ENCODE measurements at places on chromosomes 13 and 19.

DNA sequence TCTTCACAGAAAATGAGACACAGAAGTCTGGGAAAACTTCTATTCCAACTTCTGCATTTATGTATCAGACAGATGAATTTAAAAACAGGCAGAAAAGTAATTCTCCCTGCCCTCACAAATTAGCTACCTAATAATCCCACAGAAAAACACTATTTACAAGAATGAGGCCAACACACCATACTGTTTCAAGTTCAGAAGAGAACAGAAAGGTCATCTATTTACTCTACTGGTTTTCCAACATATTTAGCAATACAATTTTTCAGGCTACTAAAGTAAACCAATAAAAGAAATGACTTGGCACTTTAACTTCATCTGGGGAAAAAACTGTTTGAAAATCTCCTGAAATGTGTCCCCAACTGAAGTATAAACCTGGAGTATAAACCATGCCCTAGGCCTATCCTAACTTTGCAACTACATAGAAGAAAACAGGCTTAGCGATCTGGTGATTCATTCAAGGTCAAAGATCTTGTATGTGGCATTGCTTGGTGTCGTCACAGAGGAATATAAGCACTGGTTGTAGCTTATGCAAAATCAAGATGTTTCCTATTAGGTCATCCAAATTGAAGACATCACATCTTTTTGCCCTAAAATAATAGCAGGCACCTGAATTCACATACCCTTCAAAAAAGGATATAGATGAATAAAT is 20.1 kb upstream of the EBPL start:
- DNase-seq: no peak

DNA sequence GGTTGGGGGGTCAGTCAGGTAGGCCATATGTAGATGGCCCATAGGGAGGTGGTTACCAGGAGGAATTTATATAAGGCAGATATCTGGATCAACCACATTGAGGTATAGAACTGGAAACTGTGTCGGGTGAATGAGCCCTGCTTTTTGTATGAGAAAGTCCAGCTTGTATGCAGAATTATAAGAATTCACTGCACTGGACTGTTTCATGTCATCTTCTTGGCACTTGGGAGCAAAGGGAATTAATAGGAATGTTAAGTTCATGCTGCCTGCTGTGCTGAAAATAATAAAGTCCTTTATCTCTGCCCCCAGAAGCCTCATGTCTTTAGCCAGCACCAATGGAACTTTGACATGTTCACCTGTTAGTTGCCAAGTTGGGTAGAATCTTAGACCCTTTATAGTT is 12.3 kb downstream of the BORA start:
- no peak for DNase-seq

DNA sequence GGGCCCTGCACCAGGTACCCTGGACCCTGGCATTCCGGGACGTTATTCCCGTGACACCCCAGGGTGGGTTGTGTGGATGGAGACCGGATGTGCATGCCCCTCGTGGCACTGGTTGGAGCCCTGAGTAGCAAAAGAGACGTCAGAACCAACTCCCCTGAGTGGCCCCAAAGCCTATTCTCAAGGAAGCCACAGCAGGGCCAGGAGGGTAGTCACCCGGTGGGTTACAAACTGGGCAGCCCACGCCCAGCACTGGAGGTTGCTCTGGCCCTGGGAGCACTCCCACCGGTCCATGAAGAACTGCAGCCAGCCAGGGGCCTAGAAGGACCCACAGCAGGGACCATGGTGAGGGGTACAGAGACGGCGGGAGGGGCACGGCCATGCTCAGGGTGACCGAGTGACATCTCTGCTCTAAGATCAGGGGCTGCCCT is 7.5 kb downstream of the KLF16 start:
- no peak for DNase-seq

- peak; percentile 42 for DNase-seq
Observed at GRCh38 chr19:35592226-35592625, 6.3 kb downstream of the PMIS2 start.

GRCh38 chr19:39328046-39328705 is 7.5 kb upstream of the LRFN1 start:
- peak; percentile 38 for DNase-seq

DNA sequence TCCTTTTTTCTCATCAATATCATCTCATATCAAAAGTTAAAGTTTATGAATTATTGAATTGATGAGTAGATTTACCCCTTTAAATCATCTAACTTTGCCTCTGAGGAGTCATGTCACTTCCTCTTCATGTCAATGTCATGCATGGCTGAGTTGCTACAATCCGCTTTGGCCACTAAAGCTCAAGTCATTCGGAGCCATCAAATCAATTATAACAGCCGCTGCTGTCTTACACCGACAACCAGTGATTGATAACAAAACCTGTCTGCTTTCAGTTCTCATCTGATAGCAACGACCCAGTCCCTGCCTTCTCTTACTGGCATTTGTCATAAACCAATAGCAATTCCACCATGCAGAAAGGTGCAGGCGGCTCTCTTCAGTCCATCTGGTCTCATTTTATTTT is 429.3 kb downstream of the DIAPH3 start:
- DNase-seq: no peak

DNA sequence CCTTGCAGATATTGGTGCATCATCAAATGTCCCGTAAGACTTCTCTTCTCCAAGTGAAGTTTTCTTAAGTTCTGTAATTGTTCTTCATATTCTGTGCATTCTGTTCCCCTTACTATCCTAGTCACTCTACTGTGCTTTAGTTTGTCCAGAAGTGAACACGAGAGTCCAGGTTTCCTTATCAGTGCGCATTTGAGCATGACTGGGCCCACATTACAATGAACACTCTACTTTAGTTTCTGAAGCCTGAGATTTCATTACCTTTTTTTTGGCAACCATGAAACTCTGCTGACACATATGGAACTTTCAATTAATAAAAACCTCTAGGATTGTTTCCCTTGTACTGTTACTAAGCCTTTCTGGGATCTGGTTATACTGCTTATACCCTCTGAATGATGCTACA is 270.0 kb downstream of the KCNRG start:
- no peak for DNase-seq

DNA sequence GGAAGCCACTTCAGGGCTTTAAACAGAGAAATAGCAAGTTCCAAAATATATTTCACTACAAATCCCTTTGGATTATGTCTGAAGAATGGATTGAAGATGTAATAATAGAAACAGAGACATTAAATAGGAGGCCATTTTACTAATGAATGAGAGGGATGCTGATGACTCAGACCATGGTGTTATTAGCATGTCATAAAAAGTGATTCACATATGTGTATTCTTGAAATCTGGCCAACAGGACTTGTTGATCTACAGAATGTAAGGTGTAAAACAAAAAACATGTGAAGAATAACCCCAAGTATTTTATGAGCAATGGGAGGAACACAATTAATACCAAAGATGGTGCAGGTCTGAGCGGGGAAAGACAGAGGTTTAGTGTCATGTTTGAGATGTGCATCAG is 873.7 kb downstream of the SLITRK5 start:
- DNase-seq: no peak

Data from NCI-H1092 treated with DMSO at 0.1 percent for 48 hours (cell line).